ENCODE measurements at places on chromosomes 5 and 9.
A peak's percentile ranks its signal among the peaks of the same experiment; 100 is the strongest.

DNA sequence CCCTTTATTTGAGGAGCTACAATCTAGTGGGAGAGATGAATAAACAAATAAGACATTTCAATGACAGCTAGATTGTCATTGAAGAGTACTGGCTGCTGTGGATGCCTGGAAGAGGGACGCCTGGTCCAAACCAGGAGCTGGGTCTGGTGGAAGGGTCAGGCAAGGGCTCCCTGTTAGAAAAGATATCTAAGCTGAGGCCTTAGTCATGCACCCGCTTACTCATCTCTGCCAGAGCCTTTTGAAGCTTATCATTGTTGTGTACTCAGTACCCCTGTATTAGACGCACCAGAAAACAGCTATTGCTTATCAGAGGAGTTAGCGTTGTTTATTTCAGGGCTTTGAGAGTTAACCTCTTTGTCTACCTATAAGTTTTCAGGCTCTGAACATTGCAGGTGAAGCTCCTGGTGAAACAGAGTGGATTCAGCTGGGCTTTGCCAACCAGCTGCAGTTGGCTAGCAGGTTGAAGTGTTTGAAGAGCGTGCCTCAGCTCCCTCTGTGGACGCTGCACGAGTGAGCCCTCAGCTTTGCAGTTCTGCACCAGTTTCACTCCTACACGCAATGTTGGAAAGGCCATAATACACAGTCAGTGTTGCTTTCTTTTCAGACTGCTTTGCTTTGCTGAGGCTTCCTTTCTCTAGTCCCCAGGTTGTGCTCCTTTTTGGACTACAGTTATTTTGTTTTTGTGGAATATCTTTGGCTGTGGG, 5.6 kb upstream of the GPR151 start:
- no peak for DNase-seq

DNA sequence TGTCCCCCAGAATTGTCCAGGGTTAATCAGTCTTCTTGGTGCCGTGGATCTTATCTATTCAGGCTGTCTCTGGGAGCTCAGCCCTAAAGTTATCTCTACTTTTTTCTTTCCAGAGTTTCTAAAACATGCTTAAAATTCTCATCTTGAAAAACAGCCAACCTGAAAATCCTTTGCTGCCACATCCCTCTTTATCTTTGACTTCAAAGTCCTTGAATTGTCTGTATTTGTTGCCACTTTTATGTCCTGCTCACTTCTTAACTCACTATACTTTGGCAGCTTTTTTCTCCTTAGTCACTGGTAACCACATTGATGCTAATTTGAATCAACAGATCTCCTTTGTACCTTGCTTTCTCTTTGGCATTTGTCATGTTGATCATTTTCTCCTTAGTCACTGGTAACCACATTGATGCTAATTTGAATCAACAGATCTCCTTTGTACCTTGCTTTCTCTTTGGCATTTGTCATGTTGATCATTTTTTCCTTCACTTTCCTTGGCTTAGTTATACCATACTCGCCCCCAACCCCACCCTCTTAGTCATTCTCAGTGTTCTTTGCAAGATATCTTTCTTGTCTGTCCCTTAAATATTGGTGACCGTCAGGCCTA, 8.5 kb downstream of the DMXL1 start:
- DNase-seq: no peak

DNA sequence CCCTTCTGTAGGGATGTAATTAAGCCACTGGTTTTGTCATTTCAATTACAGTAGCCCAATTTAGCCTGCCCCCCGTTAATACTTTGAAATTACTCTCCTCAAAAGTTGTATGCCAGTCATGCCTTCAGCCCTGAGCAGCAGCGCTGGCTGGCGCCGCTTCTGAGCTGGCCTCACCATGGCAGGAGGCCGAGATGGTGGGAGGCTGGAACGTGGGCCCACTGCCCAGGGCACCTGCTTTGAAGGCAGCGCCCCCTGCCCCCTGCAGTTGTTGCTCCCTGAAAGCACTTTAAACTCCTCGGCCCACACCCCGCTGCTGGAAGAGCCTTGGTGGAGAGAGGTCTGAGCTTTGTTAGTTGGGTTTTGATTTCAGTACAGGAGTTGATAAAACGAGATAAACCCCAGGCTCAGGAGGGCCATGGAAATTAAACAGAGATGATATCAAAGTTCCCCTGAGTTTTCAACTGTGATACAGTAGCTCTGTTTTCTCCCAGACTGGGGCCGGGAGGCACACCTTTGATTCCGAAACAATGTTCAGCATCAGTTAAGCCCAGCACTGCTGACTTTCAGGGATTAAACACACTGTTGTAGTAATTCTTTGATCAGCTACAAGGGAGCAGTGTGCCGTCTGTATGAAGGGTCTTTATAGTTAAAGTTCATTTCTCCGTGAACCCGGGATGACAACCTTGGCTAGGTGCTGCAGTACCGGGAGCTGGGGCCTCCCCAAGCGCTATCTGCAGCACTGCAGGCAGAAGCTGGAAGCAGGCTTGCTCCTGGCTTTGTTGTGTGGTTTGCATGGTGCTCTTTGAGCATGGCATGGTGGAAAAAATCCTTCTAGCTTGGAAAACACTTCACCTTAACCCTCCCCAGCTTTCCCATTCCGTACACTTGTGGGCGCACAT, 9.5 kb downstream of the MVB12B start:
- no peak for DNase-seq

- no peak for DNase-seq
These were observed 1828.2 kb downstream of the MAT2B start for GRCh38 chr5:165333623-165334022.

GRCh38 chr9:83936523-83936922, 15.3 kb upstream of the KIF27 start:
- DNase-seq: no peak

DNA sequence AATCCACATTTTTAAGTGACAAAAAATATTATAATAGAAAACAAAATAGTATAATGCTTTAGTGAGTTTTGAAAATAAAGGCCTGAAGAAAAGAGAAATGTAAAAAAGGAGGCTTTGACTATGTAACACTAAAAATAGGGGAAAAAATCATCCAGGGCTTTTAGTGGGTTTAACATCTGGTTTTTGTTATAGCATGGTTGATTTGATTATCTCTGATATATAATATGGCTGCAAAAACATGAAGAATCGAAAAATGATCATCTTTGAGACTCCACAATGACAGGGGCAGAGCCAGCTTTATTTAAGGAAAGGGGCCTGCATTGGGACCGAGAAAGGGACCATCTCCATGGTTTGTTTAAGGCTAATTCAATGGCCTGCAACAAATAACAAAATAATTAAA, 393.8 kb downstream of the PLK2 start:
- DNase-seq: no peak

GRCh38 chr9:38227656-38228055, 158.6 kb upstream of the SHB start:
- peak; percentile 61 for DNase-seq

GRCh38 chr5:464446-464842, 21.5 kb downstream of the EXOC3 start:
- no peak for DNase-seq

DNA sequence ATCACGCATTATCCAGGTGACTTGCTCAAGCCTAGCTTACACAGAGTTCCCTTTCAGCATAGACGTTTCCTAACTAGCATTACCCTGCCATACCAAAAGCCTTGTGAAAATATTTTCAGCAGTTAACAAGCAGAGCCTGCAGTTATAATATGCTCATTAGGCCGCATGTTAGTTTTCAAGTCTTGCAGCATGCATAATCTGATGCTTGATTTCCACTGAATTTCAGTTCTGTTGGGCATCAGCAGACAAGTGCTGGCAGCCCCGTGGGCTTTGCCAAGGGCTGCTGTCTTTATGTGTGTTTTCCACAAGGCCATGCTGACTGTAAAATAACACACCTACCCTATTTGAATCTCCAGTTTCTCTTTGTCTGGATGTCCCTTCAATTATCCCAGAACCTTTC, 491.0 kb upstream of the WWC1 start:
- DNase-seq: no peak

DNA sequence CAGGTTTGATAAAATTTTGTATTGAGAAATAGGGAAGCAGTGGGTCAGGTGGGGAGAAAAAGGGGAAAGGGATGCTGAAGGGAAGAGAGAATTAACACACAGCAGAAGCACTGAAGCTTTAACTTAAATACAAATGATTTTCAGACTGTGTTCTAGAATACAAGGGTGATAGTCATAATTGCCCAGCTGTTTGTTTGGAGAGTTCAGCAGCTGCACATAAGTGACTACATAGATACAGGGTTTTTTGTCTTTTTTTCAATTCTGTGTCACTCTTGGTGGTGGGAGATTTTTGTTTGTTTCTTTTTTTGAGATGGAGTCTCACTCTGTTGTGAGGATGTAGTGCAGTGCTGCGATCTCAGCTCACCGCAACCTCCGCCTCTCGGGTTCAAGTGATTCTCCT, 590.4 kb upstream of the SEMA6A start:
- no peak for DNase-seq

- no peak for DNase-seq
These were observed 168.8 kb downstream of the ARHGAP26 start for GRCh38 chr5:142939006-142939405.

DNA sequence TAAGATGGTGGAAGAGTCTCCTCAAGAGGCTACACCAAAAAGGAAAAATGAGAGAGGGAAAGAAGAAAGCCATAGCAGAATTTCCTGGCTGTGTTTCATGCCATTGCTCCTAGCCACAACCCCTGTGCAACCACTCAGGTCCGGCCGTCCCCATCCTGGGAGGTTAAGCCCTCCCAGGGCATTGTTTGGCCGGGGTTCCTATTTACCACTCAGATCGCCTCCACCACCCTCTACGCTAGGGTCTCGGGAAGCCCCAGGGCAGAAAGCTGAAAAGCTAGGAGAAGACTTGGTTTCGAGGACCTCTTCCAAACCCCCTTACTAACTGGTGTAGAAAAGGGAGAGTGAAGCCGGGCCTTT, 715 bp downstream of the RC3H2 start:
- DNase-seq: no peak

GRCh38 chr5:158164296-158165047, 305.5 kb upstream of the CLINT1 start:
- no peak for DNase-seq

GRCh38 chr9:119053070-119053469, 316.2 kb downstream of the BRINP1 start:
- no peak for DNase-seq

DNA sequence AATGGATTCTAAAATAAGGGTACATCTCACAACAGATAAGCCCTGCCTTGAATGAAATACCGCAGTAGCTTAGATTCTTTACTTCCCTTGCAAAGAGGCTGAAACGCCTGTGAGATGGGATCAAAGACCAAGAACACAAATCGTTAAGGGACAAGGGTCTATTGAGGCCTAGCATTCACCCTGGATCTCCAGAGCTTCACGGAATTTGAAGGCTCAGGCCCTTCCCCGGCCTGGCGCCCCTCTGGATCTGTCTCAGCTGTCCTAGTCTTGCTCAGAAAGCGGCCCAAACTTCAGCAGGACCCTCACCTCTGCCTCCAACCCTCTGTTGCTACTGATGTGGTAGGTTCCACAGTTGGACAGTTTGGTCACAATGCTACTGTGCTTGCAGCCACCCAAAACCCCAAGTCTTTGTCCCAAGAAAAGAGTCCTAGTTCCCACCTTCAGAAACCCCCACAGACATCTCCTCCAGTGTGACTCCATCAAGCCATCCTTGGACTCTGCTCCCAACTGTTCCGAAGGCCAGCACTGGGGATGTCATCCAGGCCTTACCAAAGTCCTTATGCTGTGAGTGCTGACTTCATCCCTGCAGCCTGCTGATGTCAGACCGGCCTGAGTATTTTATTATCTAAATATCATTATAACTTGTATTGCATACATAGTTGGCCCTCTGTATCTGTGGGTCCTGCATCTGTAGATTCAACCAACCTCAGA, 9.4 kb downstream of the CORO2A start:
- DNase-seq: no peak
